Ovary (tissue), 10 donors: ENCODE measurements at places on chromosomes 16 and 17. TPM values are rescaled to one million over a fixed set of nuclear protein-coding genes. Genes with fewer than 3 reads are reported as not detected.

FLII gene
- 218 TPM for total RNA-seq

MYH2 gene
- 2.0 TPM for total RNA-seq

CDH11 gene
- total RNA-seq: 186 TPM

TOX3 gene
- 1.1 TPM for total RNA-seq

- no peaks in the 10 kb centered on the region for H3K27me3 ChIP-seq
- peaks cover 1% of the 10 kb centered on the region for H3K4me1 ChIP-seq
- no peak overlapping the region for H3K27ac ChIP-seq
- no peak for DNase-seq
- no peaks in the 10 kb centered on the region for H3K36me3 ChIP-seq
These were observed 4.8 kb upstream of the VAC14 start for GRCh38 chr16:70805787-70806186.
